ENCODE measurements at places on chromosomes 1 and 21.

DNA sequence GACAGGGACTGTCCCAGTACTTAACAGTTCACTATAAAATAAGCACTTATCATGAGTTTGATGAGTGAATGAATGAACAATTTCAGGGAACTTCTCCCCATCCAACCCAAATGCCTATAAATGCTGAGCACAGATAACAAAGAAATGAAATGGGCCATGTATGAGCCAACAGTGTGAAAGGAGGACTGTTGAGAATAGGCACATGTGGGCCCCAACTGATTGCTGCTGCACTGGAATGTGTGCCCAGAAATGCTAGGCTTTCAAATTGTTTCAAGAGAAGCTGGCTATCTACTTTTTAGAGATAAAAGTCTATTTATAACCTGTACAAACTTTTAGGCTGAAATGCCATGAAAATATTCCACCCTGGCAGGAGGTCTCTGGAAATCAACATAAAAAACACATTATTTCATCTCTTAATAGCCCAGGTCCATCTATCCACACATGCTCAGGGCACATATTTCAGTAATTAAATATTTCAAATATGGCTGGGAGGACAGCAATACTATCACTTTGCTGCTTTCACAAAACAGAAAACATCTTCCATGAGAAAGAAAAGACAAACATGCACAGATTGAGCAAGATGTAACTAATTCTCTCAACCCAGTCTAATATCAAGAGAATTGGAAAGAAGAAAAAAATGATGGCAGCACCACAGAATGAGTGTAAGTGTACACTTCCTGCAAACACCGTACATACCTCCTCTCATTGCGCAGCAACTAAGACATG is 49.8 kb downstream of the COLGALT2 start:
- DNase-seq = no peak

- no peak for DNase-seq
Observed at GRCh38 chr1:53614231-53615021, 124.5 kb downstream of the GLIS1 start.

GRCh38 chr1:245200146-245200545 is 45.4 kb downstream of the KIF26B start:
- no peak for DNase-seq

DNA sequence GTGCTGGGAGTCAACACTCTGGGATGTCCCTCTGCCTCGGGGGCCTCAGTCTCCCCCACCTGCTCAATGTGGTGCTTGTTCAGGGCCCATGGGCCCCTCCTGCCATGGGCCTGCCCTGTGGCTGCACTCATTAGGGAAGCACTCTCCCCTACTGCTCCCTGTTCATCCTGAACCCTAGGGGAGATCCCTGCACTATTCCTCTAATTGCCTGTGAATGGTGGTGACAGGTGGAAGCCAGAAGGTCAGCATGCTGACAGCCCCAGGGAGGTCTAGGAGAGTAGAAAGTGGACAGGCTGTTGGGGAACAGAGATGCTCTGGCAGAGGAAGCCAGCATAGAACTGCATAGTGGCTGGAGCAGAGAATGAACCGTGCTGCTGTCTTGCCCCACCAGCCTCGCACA is 217.6 kb downstream of the TRABD2B start:
- DNase-seq = no peak

GRCh38 chr1:206439205-206439604 is 31.1 kb upstream of the IKBKE start:
- no peak for DNase-seq

GRCh38 chr1:10232163-10232562 is 21.8 kb downstream of the KIF1B start:
- DNase-seq = no peak

- no peak for DNase-seq
Observed at GRCh38 chr1:19695772-19696171, 31.1 kb downstream of the HTR6 start.

DNA sequence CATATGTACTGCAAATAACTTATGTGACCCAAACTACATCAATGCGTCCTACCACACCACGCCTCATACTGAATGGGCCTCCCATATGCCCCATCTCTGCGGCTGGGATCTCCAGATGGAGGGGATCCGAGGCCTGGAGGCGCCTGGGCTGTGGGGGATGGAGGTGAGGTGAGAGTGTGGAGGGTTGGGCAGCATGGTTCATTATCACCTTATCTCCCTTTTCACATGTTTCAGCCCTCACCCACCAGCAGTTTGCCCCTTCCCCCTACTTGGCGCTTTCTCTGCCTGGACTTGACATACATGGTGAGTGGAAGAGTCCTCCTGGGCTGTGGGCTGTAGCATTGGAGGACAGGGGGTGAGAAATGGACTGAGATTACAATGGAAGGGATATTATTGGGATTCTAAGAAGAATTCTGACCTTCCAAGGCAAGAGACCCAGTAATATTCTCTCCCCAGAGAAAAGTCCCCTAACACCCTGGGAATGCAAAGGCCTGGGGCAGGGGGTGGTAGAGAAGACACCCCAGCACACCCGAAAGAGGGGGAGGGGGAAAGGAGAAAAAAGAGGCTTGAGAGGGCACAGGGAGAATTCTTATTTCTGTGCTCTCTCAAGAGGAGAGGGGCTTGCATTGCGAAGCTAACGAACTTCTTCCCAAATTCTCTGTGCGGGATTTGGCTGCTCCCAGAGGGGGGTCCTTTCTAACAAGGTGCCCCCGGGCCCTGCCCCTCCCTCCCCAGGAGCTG is 61.4 kb downstream of the MEF2D start:
- DNase-seq = no peak

GRCh38 chr1:3551290-3551678 is 60.0 kb downstream of the MEGF6 start:
- DNase-seq = no peak

GRCh38 chr1:227952374-227953021 is 4.8 kb upstream of the WNT9A start:
- no peak for DNase-seq

- DNase-seq = no peak
Observed at GRCh38 chr1:47911424-47911823, 85.8 kb downstream of the TRABD2B start.

DNA sequence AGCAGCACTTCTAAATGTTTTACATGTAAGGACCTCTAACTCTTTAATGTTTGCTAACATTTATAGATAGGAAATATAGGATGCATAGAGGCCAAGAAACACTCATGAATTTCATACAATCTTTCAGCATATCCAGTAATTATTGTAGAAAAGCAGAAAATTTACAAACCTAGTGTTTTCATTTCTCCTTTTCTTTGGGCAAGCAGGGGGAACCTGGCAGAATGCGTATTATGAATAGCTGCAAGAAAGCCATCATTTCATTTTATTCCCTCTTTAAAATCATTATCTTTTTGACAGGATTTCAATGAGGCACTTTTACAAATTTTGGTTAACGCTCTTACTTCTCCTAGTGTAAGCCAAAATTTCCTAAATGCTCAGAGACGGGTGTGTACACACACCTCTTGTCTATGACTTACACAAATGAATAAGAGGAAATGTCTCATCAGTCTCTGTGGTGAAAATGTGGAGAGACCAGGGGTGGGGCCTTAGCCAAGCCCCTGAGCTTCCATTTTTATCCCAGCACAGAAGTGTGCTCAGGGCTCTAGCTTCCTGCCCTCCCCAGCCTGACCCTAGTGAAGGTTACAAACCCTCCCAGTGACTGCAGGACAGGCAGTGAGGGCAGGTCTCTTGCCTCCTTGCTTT is 91.6 kb downstream of the LRRC8C start:
- DNase-seq = no peak

DNA sequence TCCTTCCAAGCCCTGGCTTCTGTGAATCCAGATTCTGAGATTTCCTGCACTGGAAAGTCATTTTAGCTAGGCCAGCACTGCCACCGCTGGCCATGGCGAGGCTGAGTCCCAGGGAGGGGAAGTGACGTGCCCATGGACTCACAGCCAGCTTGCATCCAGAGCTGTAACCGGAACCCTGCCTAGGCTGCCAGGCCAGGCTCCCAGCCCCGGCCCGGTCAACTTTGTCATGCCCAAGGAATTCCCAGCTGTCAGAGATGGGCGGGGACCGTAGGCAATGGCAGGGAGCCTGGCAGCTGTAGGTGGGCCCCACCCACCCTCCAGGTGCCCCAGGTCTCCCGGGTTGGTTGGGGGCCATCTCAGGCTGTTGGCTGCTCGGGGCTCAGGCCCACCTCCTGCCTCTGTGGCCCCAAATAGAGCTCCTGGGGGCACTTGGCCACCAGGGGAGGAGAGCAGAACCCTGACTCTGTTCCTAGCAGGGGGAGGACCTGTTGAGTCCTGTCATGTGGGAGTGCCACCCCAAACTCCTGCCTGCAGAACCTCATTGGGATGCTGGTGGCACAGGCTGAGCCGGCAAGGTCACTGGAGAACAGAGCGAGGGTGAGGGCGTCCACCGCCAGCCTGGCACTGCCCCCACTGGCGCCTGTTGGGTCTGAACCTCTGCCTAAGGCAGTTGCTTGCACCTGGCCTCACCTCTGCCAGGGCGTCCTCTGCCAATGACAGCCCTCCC is 57.8 kb downstream of the FOXO6 start:
- DNase-seq = no peak

DNA sequence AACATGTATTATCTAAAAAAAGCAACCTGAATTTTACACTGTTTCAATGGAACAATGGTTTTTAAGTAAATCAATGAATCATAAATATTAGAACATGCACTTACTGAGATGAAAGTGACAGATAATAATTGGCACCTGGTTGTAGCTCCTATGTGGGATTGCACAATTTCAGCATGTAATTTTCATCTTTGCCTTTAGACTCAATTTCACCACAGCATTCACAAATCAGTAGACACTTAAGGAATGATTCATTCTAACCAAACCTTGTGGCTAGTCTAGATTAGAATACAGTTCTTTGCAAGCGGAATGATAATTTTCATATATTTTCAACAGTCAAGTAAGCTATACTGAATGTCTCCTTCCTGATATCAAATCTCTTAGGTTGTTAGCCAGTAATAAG is 853.4 kb downstream of the KCNT2 start:
- no peak for DNase-seq

DNA sequence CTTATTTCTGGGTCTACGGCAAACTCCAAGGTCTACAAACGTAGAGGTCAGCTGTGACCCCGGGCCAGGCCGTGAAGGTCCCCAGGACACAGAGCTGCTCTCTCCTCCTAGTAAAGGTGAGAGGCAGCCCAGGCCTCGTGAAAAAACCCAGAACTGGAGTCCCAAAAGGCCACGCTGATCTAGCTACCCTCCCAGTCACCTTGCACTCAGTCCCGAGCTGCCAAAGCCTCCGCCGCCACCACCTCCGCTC is 125 bp downstream of the ATP5PF start:
- DNase-seq = no peak

GRCh38 chr21:31386006-31386405 is 41.9 kb upstream of the TIAM1 start:
- no peak for DNase-seq

DNA sequence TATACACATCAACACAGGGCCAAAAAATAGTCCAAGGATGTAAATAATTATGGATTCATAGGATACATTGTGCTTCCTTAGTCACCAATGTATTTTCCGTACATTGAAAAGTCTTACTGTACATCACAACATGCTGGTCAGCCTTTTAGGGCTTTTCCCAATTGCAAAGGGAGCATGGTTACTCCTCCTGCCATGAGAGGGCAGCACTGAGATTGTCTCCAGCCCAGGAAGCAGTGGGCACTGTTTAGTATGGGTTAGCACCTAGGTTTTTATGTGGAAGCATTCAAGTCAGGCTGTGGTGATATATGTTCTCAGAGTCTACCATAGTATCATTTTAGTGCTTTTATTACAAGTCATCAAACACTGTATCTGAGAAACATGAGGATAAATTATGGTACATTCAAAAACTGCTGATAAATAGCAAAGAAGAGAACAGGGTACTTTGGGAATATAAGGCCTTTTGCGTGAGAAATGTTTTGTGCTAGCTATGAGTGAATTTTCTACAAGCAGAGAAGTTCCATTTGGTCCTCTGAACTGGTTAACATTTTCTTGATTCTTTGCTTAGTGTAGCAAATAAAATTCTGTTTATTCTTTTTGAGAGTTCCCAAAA is 34.0 kb downstream of the ST6GALNAC5 start:
- no peak for DNase-seq

- DNase-seq = no peak
Observed at GRCh38 chr1:169724168-169724567, 9.7 kb downstream of the SELE start.

DNA sequence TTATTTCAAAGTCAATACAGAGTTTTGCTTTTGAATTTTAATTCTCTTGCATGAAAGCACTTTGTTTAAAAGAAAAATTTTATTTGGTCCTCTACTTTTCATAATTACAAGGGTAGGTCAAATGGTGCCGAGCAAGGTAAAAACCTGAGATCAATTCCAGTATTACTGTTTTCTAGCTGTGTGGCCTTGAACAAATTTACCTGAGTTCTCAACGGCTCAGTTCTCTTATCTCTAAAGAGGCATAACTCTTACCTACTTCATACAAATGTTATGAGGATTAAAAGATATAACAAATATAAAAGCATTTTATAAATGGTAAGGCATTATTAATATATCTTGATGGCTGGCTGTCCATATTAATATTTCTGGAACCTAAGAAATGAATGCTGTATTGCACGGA is 42.5 kb downstream of the USP24 start:
- DNase-seq = no peak

DNA sequence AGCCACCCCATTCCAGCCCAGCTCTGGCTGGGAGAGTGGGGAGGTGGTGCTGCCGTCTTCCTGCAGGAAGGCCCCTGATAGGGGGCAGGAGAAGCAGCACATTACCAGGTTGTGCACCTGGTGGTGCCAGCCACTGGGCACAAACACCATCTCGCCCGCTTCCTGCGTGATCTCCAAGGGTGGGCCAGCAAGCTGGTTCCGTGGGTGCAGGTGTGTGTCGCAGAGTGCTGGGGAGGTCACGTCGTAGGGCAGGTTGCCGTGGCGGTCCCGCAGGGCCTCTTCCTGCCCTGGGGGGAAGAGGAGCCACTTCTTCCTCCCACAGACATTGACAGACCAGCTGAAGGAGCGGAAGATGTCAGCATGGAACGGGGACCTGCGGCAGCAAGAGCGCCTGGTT is 1.8 kb downstream of the JMJD4 start:
- no peak for DNase-seq

GRCh38 chr1:94257444-94257843 is 20.1 kb upstream of the ARHGAP29 start:
- no peak for DNase-seq

- DNase-seq = no peak
Observed at GRCh38 chr1:60055336-60055735, 18.2 kb downstream of the C1orf87 start.

GRCh38 chr1:119773711-119774241 is 5.1 kb upstream of the HMGCS2 start:
- no peak for DNase-seq

- DNase-seq = no peak
Observed at GRCh38 chr1:37305108-37305507, 169.3 kb upstream of the ZC3H12A start.
